Endothelial cell of coronary artery (primary cell): ENCODE measurements at places on chromosomes 6 and 20. TPM values are rescaled to one million over a fixed set of nuclear protein-coding genes. Genes with fewer than 3 reads are reported as not detected.

The ABHD16B gene
- total RNA-seq = not detected in 2 replicates

The MYB gene
- 0.09 and 0.19 TPM in 2 replicates for total RNA-seq

The SAPCD1 gene
- 0.81 and 1.3 TPM in 2 replicates for total RNA-seq

The SYCP2 gene
- total RNA-seq = 0.19 and 0.27 TPM in 2 replicates

The SAMD3 gene
- not detected in 2 replicates for total RNA-seq

The ENTPD6 gene
- 53.3 and 62.5 TPM in 2 replicates for total RNA-seq

The TSPYL4 gene
- 7.6 and 10.6 TPM in 2 replicates for total RNA-seq

The SLC2A10 gene
- 6.7 and 12.6 TPM in 2 replicates for total RNA-seq

The SLC16A10 gene
- total RNA-seq = not detected in 2 replicates

The NKX2-4 gene
- total RNA-seq = not detected in 2 replicates

The RAB44 gene
- total RNA-seq = under 0.01 TPM in 2 replicates

The ENPP5 gene
- total RNA-seq = not detected in 2 replicates

The EFCAB8 gene
- 0.19 and 0.27 TPM in 2 replicates for total RNA-seq

The KIF25 gene
- total RNA-seq = not detected in 2 replicates

The GPR6 gene
- total RNA-seq = not detected in 2 replicates

The CCR6 gene
- not detected in 2 replicates for total RNA-seq

The CLVS2 gene
- total RNA-seq = under 0.01 TPM in 1 of 2 replicates, not detected in the other

The DEF6 gene
- total RNA-seq = 0.28 and 0.36 TPM in 2 replicates

The SRMS gene
- not detected in 2 replicates for total RNA-seq

The DDO gene
- total RNA-seq = 0.36 and 2.4 TPM in 2 replicates

The LST1 gene
- 0.72 and 1.0 TPM in 2 replicates for total RNA-seq

The POPDC3 gene
- 0.19 and 0.90 TPM in 2 replicates for total RNA-seq

The GSTA2 gene
- not detected in 2 replicates for total RNA-seq

The FBXO30 gene
- 13.3 and 14.0 TPM in 2 replicates for total RNA-seq

The THBS2 gene
- total RNA-seq = 0.18 and 260 TPM in 2 replicates

The TCF15 gene
- total RNA-seq = 0.09 and 0.90 TPM in 2 replicates

The FERMT1 gene
- total RNA-seq = 1.7 and 3.0 TPM in 2 replicates

The SSTR4 gene
- not detected in 2 replicates for total RNA-seq

The SIRPB1 gene
- total RNA-seq = 0.81 and 1.0 TPM in 2 replicates

The GPLD1 gene
- 0.18 and 0.19 TPM in 2 replicates for total RNA-seq

The NKX2-2 gene
- total RNA-seq = not detected in 2 replicates

The SYNGAP1 gene
- total RNA-seq = 1.6 and 2.2 TPM in 2 replicates
